ENCODE measurements at places on chromosomes 7 and 10. TPM values are rescaled to one million over a fixed set of nuclear protein-coding genes. Genes with fewer than 3 reads are reported as not detected.

The ARHGEF5 gene
- total RNA-seq = 1.1 TPM

The EBLN1 gene
- not detected for total RNA-seq

The ZNF800 gene
- total RNA-seq = 11.0 TPM

The CCL24 gene
- total RNA-seq = not detected

The LRRD1 gene
- total RNA-seq = under 0.01 TPM

The SPACDR gene
- 1.7 TPM for total RNA-seq

The CALCR gene
- not detected for total RNA-seq

The WNT8B gene
- total RNA-seq = not detected

The KLLN gene
- total RNA-seq = 0.58 TPM

The ALOX5 gene
- total RNA-seq = 0.19 TPM

The DKK1 gene
- total RNA-seq = 174 TPM

The CUBN gene
- total RNA-seq = 0.77 TPM

The SVOPL gene
- not detected for total RNA-seq

The ASB4 gene
- not detected for total RNA-seq

The CPA4 gene
- 24.3 TPM for total RNA-seq

The AKR1C8 gene
- not detected for total RNA-seq

The SCART1 gene
- total RNA-seq = 1.1 TPM

The TSPAN12 gene
- total RNA-seq = 5.9 TPM

The STEAP1B gene
- total RNA-seq = 25.3 TPM

The SDHAF3 gene
- total RNA-seq = 3.9 TPM

The CFAP70 gene
- 0.38 TPM for total RNA-seq

The MINDY4 gene
- total RNA-seq = 6.2 TPM

The ATG9B gene
- 2.0 TPM for total RNA-seq

The TUBAL3 gene
- not detected for total RNA-seq

The DRGX gene
- total RNA-seq = not detected

The SERPINE1 gene
- 2,576 TPM for total RNA-seq

The LRRTM3 gene
- under 0.01 TPM for total RNA-seq

The CYP51A1 gene
- 227 TPM for total RNA-seq

The FAM241B gene
- 0.19 TPM for total RNA-seq

The ARMC3 gene
- not detected for total RNA-seq

The CALHM1 gene
- total RNA-seq = not detected

The CPEB3 gene
- 0.85 TPM for total RNA-seq

The TWIST1 gene
- 39.5 TPM for total RNA-seq

The EFCAB10 gene
- 0.56 TPM for total RNA-seq

The SPDYE1 gene
- total RNA-seq = not detected

The CAV1 gene
- total RNA-seq = 668 TPM

The MAP3K8 gene
- 22.6 TPM for total RNA-seq

The SPDYE2B gene
- not detected for total RNA-seq

The LCOR gene
- 15.7 TPM for total RNA-seq

The WIPF3 gene
- not detected for total RNA-seq

The FANK1 gene
- 5.4 TPM for total RNA-seq

The OIT3 gene
- total RNA-seq = under 0.01 TPM

The CALN1 gene
- total RNA-seq = not detected

The AKR1D1 gene
- total RNA-seq = not detected

The DYNC1I1 gene
- total RNA-seq = 2.3 TPM

The MPP7 gene
- total RNA-seq = 0.38 TPM

The MYOZ1 gene
- total RNA-seq = 0.19 TPM

The ITGB8 gene
- 73.0 TPM for total RNA-seq

The CFAP69 gene
- total RNA-seq = 1.2 TPM

The CAV2 gene
- total RNA-seq = 229 TPM

All from regular cardiac myocyte (primary cell).